ENCODE measurements at places on chromosomes 4 and X. TPM values are rescaled to one million over a fixed set of nuclear protein-coding genes. Genes with fewer than 3 reads are reported as not detected.
A peak's percentile ranks its signal among the peaks of the same experiment; 100 is the strongest.

DNA sequence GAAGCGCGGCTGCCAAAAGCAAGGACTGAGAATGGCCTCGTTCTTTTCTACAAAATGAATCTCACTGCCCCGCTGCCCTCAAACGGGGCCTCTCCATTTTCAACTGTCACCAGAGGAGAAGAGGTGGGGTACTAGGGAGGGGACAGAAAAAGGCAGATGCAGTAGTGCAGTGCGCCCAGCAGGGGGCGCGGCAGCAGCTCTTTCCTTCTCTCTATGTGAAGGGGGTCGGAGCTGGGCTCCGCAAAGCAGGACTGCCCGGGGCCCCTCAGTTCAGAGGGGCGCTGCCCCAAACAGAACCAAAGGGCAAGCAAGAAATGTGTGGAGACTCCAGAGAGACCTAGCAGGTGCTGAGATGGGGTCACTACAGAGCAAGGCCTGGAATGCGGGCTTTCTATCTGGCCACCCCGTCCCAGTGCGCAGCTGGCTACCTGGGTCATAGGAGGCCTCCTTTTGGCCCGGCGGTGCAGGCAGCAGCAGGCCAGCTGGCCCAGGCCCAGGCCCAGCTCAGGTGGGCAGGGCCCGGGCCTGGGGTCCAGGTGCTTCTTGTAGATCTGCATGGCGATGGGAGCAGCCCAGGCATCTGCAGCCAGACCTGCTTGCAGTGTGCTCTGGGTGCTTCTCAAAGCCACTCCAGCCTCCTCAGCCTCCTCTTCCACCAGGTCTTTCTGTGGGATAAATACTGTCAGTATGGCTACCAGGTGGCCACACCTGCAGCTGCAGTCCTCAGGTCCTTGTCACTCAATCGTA, 5.9 kb downstream of the IRAK1 start:
- DNase-seq, result peak; percentile 47

DNA sequence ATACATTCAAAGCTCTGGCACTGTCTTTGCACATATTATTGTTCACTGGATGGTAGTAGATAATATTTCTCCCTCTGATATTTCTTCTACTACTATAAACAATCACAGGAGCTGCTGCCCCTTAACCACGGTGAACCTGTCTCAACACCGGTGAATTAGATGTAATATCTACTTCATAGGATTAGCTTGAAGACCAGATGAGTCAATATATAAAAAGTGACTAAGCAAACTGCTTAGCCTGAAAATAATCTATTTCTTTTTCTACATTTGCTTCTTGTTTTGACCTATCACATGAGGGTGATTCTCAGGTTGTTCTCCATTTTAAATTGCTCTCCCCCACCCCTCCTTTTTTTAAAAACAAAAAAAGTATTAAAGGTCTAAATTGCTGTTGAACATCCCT, 645.5 kb downstream of the ANKRD50 start:
- no peak for DNase-seq

The SSX3 gene
- total RNA-seq, result not detected

The GPR34 gene
- total RNA-seq, result not detected

GRCh38 chrX:51420610-51421009, 75.8 kb downstream of the NUDT11 start:
- DNase-seq, result peak; percentile 28

The CD99L2 gene
- 40.1 TPM for total RNA-seq

The HAUS7 gene
- total RNA-seq, result 51.8 TPM

DNA sequence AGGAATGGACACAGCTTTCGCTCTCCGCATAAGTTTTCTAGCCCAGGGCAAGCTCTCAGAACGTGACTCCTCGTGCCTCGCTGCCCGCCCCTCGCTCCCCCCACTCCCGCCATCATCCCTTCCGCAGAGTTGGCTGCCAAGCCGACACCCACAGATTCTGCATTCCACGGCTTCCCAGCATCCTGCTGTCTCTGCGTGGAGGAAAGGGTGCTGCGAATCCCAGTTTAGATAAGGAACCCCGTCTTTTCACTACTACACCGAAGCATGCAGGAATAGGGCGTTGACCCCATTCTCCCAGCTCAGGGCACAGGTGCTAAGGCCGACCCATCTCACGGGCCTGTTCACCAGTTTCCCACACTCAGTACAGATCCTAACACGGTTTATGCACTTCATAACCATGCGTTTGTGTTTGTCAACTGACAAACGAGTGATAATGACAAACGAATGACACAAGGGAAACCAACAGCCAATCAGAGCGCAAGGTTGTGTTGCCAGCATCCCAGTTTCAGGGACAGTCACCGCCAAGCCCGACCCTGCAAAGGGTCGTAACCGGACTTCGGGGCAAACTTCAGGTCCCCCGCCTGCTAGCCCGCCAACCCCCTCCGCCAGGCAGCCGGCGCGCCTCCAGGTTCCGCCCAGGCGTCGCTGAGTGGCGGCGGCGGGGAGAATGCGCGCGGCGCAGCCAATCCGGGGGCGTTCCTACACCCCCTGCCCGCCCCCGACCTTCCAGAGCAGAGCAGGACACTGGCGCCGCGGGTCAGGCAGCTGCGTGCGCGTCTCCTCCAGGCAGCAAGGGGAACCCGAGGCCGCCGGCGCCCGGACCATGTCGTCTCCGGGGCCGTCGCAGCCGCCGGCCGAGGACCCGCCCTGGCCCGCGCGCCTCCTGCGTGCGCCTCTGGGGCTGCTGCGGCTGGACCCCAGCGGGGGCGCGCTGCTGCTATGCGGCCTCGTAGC, at the start of gene CYP2U1:
CYP2U1 (plus strand) TSS at position 729 of the 954 bp plus-strand sequence; CDS start at position 824, 95 bp downstream.
- peak; percentile 78 for DNase-seq

GRCh38 chr4:15148199-15148598, 145.9 kb downstream of the CPEB2 start:
- DNase-seq, result no peak

- no peak for DNase-seq
These were observed 94.0 kb upstream of the ATP8A1 start for GRCh38 chr4:42750856-42751255.

DNA sequence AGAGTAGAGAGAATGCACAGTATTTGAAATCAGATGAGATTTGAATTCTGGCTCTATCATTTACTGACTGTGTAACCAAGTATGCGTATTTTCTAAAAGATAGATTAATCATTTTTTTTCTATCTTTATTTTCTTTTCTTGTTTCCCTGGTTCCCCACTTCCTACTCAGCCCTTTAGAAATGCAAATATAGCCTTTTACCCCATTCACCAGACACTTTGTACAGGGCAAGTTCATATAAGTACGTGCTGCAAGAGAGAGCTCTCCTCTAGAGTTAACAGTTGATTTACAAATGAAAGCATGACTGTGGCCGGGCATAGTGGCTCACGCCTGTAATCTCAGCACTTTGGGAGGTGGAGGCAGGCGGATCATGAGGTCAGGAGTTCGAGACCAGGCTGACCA, 17.8 kb upstream of the TDO2 start:
- DNase-seq, result no peak

The VCX3A gene
- total RNA-seq, result 0.68 TPM

The RASSF6 gene
- total RNA-seq, result not detected

The GPAT3 gene
- not detected for total RNA-seq

DNA sequence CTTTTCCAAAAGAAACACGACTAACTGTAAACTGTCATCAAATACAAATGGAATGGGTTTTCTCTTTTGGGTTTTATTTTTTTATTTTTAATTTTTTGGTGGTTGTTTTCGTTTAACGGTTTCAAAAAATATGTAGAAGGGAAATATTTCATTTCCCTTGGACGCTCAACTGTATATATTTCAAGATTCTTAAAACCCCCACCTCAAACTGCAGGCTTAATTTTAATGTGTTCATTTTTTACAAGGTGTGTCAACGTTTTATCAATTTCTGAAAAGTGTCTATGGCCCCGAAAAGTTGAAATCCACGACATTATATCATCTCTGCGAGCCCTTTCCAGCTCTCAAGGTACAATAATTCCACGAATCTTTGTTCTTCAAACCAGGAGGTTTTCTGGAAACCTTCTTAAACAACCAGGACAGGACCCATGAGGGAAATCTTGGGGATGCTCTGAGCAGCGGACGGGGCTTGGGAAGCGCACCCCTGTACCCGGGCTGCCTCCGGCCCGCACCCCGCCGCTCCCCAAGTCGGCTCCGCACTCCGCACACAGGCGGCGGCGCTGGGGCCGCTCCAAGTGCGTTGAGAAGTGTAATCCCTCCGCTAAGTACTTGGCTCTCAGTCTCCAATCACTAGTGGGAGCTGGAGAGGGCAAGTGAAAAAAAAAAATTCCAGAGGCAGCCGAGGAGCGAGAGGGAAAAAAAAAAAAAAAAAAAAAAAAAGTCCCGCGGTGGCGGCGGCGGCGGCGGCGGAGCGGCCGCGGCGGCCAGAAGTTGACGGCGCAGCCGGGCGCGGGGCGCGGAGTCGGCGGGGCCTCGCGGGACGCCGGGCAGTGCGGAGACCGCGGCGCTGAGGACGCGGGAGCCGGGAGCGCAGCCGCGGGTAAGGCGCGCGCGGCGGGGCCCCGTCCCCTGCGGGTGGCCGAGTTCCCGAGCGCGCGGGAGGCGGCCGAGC, at the start of gene BMPR1B:
BMPR1B (plus strand) TSS at position 764 of the 949 bp plus-strand sequence. CDS start 346,470 bp downstream, outside the sequence.
- DNase-seq, result peak; percentile 42

The MCF2 gene
- 0.23 TPM for total RNA-seq

GRCh38 chrX:22520128-22520828, 247.6 kb downstream of the CBLL2 start:
- DNase-seq, result no peak

Data from neural crest cell (in vitro differentiated cells).